ENCODE measurements at places on chromosomes 5 and 9.
A peak's percentile ranks its signal among the peaks of the same experiment; 100 is the strongest.

DNA sequence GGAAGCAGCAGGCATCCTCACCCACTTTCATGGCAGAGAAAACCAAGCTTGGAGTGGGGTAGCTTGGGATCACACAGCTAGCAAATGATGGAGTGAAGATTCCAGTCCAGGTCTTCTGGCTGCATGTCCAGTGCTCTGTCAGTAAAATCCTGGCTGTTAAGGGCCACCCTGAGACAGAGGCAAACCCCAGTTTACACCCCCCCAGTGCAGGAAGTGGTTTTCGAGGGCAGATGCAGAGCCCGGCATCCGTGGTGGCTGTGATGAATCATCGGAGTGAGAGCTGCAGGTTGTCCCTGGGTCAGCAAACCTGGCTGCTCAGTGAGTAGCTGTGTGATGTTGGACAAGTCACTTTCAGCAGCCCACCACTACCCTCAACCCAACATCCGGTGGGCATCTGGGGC, 115.4 kb downstream of the RGS3 start:
- DNase-seq, result peak; percentile 69

- no peak for DNase-seq
These were observed 167.7 kb downstream of the CCDC192 start for GRCh38 chr5:127870914-127871313.

DNA sequence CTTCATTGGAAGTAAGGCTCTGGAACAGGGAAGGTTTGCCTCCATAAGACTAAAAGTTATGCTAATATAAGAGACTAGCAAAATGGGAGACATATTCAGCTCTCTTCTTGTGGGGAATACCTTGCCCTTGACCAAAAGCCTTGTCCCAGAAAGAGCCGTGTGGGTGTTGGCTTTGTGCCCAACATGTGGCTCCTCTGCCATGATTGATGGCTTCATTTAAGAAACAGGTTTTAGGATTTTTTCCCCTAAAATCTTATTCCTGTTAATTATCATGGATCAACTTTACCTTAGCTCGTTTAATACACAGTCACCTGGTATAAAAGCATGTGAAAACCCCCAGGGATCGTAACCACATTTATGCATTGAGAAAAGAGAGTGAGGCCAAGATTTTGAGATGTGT, 38.9 kb downstream of the DOCK8 start:
- no peak for DNase-seq

- DNase-seq, result peak; percentile 3
These were observed 62.0 kb downstream of the SUSD1 start for GRCh38 chr9:112112941-112113681.

DNA sequence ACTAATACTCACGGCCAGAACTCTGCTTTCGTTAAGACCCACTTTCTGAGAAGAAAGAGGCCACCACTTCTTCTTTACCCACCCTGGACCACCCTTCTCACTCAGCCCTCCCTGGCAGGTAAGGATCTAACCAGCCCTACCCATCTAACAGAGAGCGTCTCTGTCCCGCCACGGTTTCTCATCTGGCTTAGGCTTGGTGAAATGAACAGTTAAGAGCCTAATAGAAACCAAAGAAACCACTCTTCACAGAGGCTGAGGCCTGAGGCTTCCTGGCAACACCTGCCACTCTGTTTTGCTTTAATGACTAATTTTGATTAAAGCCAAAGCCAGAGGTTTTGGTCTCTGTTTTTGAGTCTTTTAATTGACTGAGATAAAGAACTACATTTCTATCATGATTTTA, 354.1 kb upstream of the SLC30A5 start:
- no peak for DNase-seq

GRCh38 chr9:127537792-127538191, 74.3 kb upstream of the STXBP1 start:
- DNase-seq, result no peak

DNA sequence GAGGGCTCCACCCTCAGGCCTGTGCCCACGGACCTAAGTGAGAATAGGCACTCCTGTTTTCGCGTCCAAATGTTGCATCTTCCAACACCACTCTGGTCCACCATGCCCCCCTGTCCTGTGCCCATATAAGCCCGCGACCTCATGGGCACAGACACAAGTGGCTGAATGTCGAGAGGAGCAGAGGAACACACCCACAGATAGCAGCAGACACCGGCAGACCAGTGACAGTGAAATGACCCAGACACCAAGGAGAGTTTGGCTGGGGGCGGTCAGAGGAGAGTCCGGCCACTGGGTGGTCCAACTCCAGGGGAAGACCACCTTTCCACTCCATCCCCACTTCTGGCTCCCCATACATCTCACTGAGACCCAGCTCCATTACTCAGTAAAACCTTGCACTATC, 161.4 kb upstream of the DAB2 start:
- DNase-seq, result no peak

Data from effector CD4-positive, alpha-beta T cell (primary cell).